ENCODE measurements at places on chromosomes 2 and 18.
A peak's percentile ranks its signal among the peaks of the same experiment; 100 is the strongest.

- no peak for DNase-seq
Observed at GRCh38 chr2:109258905-109259540, 130.0 kb downstream of the SH3RF3 start.

DNA sequence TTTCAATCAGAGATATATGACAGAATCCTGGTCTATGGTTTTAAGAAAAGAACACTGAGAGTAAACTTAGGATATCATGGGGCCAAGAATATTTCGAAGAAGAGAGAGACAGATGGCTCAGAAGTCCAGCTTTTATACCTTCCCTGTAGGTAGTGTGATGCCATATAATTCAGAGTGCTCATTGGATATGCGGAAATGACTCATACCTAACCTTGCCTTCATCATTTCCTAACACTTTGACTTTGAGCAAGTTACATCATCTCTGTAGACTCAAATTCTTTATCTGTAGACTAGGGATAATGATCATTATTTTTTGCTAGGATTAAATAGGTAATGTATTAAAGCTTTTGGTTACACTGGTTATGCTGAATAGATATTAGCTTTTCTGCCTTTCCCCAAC, 461.6 kb upstream of the CNTNAP5 start:
- no peak for DNase-seq

GRCh38 chr2:205807229-205807628, 124.9 kb downstream of the NRP2 start:
- no peak for DNase-seq

GRCh38 chr2:237691908-237692600, 64.7 kb downstream of the LRRFIP1 start:
- DNase-seq: peak; percentile 90

DNA sequence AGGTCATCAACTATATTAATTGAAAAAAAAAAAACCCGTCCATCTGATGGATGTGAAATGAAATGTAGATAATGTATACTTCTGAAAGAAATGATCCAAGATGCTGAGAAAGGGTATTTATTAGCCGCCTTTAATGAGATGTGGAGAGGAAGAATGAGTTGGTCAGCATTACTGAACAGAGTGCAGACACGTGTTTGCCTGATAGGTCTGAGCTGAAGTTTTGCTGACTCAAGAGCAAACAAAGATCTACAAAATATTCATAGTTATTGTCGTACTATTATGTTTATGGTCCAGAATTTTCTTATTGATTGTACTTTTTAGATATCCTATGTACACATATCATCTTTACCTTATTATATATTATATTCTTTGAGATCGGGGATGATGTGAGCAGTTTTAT, 235.3 kb downstream of the RDH14 start:
- no peak for DNase-seq

DNA sequence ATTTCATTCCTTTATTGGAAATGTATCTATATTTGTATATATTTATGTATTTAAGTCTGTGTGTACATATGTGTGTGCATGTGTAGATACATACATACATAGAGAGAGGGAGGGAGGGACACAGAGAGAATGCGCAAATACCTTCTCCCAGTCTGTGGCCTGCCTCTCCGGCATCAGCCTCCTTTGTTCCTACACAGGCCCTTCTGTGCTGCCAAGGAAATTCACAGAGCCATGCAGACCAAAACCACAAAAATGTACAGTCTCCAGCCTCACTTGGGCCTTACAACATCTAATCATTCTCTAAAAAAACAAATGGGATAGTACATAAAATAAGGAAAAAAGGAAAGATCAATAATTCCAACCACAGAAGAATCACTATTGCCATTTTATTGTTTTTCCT, 8.8 kb upstream of the CRACDL start:
- peak; percentile 68 for DNase-seq

DNA sequence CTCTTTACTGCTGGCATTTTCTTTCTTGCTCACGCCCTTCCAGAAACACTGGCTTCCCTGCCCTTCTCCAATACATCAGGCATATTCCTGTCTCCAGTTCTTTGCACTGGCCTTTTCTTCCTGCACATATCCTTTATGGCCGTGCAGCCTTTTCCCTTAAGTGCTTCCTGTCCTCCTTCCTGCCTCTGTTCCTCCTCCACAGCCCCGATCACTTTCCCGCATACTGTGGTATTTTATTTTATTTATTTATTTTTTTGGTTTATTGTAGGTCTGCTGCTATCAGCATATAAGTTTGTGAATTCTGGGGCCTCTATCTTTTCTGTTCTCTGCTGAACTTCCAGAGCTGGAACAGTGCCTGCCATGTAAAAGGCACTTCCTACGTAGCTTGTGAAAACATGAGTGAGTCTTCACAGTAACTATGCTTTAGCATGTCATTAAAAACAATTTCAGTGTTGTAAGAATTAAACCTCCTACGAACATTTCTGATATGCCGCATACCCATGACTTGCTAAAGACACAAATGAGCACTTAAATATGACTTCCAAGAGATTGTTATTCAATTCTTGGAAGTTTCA, 289.1 kb downstream of the TRIB2 start:
- DNase-seq: no peak

- DNase-seq: no peak
Observed at GRCh38 chr18:77043541-77044280, 88.9 kb downstream of the MBP start.

DNA sequence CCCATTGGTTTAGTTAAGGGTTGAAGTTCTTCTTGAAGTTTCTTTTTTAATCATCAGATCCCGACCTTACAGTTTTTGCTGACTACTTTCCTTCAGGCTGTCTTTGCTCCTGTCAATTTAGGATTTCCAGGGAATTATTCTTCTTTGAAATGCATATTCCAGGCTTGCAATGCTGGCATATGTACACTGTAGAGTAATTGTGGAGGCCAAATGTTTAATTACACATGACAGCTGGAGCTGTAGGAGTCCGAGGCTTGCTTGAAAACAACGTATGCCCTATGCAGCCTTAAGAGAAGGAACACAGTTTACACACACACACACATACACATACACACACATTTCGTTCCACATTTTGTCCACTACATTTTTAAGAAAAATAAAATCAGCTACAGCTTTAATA, 602.3 kb downstream of the TMEM182 start:
- no peak for DNase-seq

GRCh38 chr2:205375461-205376448, 306.5 kb upstream of the NRP2 start:
- DNase-seq: peak; percentile 52

DNA sequence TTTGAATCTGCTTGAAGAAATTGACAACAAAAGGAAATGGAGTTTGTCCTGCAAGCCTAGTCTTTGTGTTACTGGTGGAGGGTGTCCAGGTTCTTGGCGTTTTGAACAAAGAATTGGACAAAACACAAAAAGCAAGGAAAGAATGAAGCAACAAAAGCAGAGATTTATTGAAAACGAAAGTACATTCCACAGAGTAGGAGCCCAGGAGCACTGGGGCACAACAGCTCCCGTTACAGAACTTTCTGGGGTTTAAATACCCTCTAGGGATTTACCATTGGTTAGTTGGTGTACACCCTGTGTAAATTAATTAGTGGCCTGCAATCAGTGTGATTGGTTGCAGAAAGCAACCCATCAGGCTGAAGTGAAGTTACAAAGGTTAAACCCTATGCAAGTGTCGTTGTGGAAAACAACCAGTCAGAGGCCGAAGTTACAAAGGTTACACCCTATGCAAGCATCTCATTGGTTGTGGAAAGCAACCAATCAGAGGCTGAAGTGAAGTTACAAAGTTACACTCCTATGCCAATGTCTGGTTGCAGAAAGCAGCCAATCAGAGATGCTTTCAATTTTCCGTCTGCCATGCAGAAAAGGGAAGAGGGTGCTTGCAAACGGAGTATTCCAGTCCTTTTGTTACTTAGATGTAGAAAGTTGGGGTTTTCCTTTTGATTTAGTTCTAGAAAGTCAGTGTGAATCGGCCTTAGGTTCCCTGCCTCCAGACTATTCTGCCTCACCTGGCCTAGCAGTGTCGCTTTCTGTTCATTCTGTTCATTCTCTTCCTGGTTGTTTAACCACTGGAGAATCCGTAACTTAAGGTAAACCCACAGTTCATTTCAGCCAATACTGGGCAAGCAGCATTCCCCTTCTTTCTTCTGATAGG, 47.6 kb upstream of the PTH2R start:
- DNase-seq: no peak

DNA sequence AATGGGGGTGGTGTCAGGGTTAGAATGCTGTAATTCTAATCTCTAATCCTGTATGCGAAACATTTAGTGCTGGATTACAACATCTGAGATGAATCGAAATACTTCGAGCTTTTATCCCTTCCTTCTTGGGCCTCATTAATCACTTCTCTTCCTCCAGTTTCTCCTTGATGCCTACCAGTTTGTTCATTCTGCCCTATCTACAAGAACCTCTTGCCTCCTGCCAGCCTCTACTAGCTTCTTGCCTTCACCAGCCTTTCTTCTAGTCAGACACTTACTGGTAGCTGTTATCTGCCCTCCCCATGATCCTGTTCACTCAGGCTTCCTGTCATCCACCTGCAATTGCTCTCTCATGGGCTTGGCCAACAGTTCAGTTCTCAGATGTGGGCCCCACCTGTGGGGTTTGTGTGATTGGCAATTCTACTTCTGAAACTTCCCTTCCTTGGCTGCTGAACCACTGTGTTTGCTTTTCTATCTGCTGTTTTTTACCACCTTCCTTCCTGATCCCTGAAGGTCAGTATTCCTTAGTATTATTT, 15.4 kb upstream of the FARP2 start:
- no peak for DNase-seq

- no peak for DNase-seq
Observed at GRCh38 chr18:34977838-34978532, 63.2 kb upstream of the MAPRE2 start.

- DNase-seq: no peak
Observed at GRCh38 chr2:88442473-88442872, 10.0 kb downstream of the FOXI3 start.

GRCh38 chr18:9003406-9004100, 98.9 kb upstream of the NDUFV2 start:
- no peak for DNase-seq

DNA sequence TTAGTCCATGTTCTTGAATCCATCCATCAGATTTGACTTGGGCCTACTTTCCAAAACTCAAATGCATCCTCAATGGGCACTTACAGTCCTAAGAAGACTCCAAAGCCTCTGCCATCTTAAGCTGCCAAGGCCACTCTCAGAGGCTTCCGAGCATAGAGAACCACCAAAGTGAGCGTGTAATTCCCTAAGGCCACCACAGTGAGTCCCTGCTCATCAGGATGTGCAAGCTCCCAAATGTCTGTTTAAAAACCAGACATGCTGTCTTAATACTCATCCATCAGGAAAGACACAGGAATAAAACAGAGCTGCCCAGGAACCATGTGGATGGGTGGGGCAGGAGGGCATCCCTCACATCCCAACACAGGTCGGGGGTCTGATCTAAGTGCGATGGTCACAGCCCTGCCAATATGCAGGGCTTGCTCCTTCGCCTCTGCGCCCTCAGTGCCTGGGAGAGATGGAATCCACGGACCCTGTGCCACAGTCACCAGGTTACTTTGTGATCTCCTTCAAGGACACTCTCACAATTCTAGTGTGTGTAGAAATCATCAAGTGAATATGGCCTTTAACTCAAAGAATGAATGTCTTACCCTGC, 80.4 kb downstream of the POLR1A start:
- no peak for DNase-seq

DNA sequence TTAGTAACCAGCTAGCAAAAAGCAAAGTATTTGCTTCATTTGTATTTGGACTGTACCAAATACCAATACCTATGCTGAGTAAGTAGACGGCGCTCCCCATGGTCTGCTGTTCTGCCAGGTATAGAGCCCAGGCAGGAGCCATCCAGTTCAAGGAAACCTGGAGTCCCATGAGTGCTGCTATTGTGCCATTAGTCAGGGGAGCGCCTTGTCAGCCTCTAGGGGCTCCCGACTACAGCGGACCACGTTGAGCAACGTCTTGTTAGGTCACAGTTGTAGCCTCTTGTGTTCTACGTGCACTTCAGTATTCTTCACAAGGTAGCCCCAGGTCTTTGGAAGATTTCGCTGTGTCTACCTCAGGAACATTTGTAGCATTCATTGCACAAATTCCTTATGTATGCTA, 21.6 kb upstream of the SLC9A2 start:
- no peak for DNase-seq

GRCh38 chr2:157193461-157193860, 64.0 kb upstream of the GALNT5 start:
- DNase-seq: no peak

GRCh38 chr2:212646698-212647366, 108.2 kb upstream of the ERBB4 start:
- DNase-seq: peak; percentile 33

GRCh38 chr2:62450716-62451191, 55.2 kb downstream of the TMEM17 start:
- no peak for DNase-seq

GRCh38 chr2:215084080-215084479, 54.3 kb downstream of the ABCA12 start:
- no peak for DNase-seq

- no peak for DNase-seq
Observed at GRCh38 chr2:134195341-134195740, 58.5 kb upstream of the MGAT5 start.

DNA sequence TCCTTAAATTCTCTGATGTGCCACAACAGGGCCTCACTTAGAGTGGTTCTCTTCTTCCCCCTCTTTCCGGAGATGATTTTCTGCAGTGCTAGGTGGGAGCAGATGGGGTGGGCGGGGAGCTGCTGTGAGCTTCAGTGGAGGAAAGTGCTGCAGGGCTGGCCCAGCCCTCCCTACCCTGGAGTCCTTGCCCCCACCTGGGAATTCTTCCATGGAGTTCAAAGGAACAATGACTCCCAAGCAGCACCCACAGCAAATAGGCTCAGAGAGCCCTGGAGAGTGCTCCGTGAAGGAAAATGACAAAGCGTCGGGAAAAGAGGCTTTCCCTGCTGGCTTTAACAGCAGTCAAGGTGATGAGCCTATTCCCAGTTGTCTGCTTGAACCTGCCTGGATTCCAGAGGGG, 28.8 kb downstream of the LOXHD1 start:
- no peak for DNase-seq

Data from fibroblast of skin of abdomen (primary cell).